Activated T-cell treated with anti-CD3 and anti-CD28 coated beads for 1 hour (primary cell): ENCODE measurements at places on chromosomes 13 and 19.

- no peak for DNase-seq
These were observed 248.4 kb upstream of the TSHZ3 start for GRCh38 chr19:31597616-31598015.

DNA sequence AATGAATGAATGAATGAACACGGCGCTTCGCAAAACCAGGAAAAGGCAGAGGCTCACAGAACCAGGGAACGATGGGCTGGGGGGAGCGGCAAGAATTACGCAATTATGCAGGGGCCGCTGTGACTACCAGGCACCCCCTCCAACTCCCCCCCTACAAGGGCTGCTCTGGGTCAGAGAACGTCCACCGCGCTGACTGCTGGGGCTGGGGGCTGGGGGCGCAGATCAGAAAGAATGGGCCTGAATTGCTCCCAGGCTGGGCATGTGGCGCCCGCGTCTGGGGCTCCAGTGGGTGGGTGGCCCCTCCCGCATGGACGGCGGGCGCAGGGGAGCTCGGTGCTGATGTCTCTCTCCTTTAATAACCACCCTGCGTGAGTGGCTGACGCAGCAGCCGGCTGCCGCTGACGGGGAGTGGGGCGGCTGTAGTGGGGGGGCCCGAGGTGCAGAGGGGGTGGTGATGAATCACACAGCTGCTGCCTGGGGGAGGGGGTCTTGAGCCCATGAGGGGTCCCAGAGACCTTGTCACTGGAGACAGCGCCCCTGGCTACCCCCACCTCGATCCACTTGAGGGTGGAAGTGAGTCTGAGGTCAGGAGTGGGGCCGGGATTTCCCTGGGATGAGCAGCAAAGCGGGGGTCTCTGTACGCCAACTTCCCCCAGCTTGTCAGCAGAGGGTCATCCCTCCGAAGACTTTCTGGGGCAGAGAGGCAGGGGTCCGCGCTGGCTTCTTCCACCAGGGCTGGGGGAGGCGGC, 1.5 kb upstream of the CIRBP start:
- no peak for DNase-seq

GRCh38 chr13:107969546-107969945, 245.8 kb downstream of the LIG4 start:
- no peak for DNase-seq

DNA sequence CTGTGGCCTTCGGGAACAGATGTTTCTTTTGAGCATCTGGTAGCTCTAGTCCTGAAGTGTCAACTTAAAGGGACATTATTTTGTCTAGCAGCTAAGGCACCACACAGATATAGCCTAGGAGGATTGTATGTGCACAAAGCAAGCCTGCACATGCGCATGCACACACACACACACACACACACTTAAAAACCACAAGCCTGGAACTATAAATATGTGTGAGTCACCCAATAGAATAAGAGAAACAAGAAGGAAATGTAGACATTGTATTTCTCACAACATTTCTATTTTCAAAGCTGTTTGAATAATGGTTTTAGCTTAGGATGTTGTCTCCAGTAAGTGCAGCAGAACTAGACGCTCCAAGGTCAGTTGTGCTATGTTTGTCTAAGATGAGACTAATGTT, 516.5 kb downstream of the SUCLA2 start:
- DNase-seq, result no peak

- no peak for DNase-seq
These were observed 9.4 kb downstream of the POLRMT start for GRCh38 chr19:623974-624373.

DNA sequence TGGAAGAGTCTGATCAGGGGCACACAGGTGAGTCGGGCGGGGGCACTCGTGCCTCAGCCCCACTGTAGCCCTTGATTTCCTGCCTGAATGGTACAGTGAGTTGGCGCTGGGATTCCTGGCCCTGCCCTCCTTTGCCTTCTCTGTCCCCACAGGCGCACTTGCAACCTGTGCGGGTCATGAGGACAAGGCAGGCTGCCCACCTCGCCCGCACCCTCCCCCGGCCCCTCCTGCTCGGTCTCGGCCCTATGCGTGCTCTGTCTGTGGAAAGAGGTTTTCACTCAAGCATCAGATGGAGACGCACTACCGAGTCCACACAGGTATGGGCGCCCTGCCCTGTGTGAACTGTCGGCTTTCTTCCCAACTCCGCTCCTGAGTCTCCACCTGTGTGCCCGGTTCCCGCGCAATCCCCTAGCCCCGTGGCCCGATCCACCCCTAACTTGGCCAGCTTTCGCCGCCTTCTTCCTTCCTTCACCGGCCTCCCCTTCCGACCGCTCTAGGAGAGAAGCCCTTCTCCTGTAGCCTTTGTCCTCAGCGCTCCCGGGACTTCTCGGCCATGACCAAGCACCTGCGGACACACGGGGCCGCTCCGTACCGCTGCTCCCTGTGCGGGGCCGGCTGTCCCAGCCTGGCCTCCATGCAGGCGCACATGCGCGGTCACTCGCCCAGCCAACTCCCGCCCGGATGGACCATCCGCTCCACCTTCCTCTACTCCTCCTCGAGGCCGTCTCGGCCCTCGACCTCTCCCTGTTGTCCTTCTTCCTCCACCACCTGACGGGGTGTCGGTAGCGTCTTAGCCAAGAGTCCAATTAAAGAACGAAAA, 1.6 kb upstream of the KMT2B start:
- no peak for DNase-seq

- DNase-seq, result no peak
These were observed 102.1 kb upstream of the FNDC3A start for GRCh38 chr13:48873587-48873986.

- DNase-seq, result no peak
These were observed 6.8 kb downstream of the HSPH1 start for GRCh38 chr13:31154939-31155338.

- no peak for DNase-seq
These were observed 13.1 kb downstream of the XRCC1 start for GRCh38 chr19:43562226-43562697.
